ENCODE measurements at places on chromosomes 1 and 21. TPM values are rescaled to one million over a fixed set of nuclear protein-coding genes. Genes with fewer than 3 reads are reported as not detected.

TGFBR3 gene
- 17.3 TPM for total RNA-seq

S100A8 gene
- total RNA-seq = 26.0 TPM

MYOG gene
- total RNA-seq = 451 TPM

LCE1B gene
- total RNA-seq = not detected

FNDC10 gene
- total RNA-seq = 0.82 TPM

E2F2 gene
- 0.17 TPM for total RNA-seq

PHTF1 gene
- 9.0 TPM for total RNA-seq

SHC1 gene
- 87.2 TPM for total RNA-seq

CD1B gene
- total RNA-seq = not detected

FYB2 gene
- total RNA-seq = 1.3 TPM

SLC44A5 gene
- total RNA-seq = 0.06 TPM

LMX1A gene
- 0.36 TPM for total RNA-seq

AXDND1 gene
- not detected for total RNA-seq

CASZ1 gene
- total RNA-seq = 83.3 TPM

OR2T29 gene
- total RNA-seq = not detected

Data from psoas muscle (tissue), 8 donors.